Left lung (tissue), 14 donors: ENCODE measurements at places on chromosomes 2 and 18. TPM values are rescaled to one million over a fixed set of nuclear protein-coding genes. Genes with fewer than 3 reads are reported as not detected.

DNA sequence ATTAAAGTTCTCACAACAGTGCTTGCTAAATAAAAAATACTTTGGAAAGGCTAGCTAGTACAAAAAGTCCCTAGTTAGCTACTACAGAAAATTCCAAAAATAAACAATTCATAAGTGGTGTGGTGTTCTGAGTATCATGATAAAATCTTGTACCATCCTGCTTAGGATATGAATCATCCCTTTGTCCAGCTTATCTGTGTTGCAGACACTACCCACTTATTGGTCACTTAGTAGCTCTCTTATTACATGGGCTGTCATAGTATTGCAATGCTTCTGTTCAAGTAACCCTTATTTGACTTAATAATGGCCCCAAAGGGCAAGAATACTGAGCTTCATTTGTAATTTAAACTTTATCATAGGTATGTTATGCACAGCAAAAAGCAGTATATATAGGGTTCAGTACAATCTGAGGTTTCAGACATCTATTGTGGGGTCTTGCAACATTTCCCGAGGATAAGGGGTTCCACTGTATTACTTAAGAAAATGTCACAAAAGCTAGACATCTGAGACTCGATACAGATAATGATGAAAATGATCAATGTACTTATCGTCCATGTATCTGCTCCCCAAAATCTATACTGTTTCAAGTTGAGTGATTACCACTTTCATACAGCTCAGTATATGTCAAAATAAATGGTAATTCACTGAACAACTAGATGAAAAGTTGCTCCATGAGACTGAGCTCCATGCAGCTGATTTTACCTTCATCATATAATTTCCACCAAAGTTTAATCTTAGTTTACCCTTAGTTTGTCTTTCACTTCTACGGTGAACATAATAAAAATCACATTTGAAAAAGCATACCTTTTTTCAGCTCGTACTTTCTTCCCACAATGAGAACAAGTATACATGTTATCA lies 93.8 kb downstream of the C2orf74 start:
- DNase-seq: no peak

Gene SLC23A3
- total RNA-seq: 4.4 TPM

DNA sequence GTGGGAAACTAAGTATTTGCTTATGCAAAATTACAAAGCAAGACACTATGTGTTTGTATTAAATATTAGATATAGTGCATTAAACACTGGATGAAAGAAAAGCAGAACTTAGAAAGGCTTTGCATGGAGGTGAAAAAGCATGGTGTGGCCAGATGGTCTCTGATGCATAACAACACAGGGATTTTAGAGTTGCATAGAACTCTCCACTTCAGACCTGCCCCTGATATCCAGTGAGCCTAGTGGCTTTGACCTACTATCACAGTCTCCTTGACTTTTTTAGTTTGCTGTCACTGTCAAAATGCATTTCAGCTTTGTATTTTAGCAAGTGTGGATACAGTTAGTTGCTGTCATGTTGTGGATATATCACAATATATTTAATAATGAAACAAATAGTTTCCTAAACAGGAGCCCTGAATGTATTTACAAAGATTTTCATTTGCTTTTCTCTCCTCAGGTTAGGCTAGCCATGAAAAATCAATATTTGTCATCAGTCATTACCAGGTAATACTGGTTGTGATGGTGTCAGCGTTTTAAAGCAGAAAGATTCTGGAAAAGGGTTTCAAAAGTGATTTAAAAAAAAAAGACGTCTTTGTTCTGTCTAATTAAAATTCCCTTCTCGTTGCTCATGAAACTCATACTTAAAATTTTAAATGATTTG lies 5.2 kb downstream of the CSRNP3 start:
- DNase-seq: no peak

- DNase-seq: no peak
Measured at GRCh38 chr18:45686891-45687611, 36.9 kb upstream of the SLC14A1 start.

GRCh38 chr2:37654932-37655841 lies 16.3 kb downstream of the CDC42EP3 start:
- no peak for DNase-seq
